Colonic mucosa (tissue), 4 donors: ENCODE measurements at places on chromosomes 7 and 10.

- DNase-seq, result no peak
These were observed 344.2 kb upstream of the MGMT start for GRCh38 chr10:129122846-129123245.

GRCh38 chr10:90571481-90572258 is 286.2 kb downstream of the HTR7 start:
- DNase-seq, result no peak

- DNase-seq, result no peak
These were observed 1.8 kb upstream of the WAPL start for GRCh38 chr10:86523348-86523747.

DNA sequence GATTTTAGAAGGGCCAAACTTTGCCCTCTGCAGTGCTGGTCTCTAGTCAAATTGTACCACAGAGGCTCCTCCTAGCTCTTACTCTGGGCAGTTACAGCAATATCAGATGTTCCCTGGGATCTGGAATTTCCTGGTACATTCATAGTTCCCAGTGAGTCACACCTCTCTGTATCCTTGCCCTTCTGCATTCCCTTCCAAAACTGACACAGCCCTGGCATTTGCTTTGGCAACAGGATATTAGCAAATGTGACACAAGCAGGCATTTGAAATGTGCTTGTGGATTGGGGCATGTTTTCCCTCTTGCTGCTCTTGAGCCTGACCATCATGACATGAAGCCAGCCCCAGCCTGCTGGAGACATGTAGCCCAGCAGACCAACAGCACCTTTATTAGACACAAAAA is 284.7 kb upstream of the AKR1E2 start:
- DNase-seq, result peak; percentile 53

- DNase-seq, result no peak
These were observed 39.2 kb downstream of the CREM start for GRCh38 chr10:35165811-35166210.

GRCh38 chr7:79531905-79532664 is 78.6 kb upstream of the MAGI2 start:
- DNase-seq, result no peak

DNA sequence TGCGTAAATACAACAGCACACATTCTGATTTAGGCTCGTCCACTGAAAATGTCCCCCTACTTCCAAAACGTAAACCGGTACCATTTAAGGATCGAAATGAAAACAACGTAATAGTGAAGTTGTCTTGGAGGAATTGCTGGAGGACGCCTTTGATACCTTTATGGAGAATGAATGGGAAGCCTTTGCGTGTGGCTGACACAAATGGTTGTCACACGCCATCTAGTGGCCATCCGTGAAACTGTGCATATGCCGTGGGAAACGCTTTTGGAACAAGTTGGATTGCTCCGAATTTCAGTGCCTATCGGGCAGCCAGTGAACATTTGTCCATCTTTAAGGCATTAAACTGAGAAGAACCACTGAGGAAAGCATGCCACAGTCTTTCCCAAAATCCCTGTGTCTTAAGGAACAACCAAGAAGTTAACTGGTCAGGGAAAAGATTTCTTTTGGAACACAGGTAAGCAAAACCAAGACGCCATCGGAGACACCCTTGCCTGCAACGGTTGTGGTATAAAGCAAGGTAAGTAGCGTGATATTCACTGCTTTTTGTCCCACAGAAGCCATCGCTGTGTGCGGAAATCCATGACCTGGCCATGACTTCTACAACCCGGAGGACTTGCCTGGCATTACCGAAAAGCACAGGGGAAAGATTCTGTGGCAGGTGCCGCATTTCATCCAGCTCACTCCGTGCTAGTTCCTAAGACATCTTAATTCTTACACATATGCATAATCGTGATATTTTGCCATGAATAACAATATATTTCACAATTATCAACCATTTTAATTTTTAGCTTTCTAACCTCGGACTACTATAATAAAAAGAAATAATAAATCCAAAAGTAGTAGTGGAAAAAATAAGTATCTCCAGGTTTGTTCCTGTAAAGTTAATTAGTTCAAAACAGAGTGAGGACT is 100.6 kb downstream of the FAM204A start:
- DNase-seq, result peak; percentile 82

DNA sequence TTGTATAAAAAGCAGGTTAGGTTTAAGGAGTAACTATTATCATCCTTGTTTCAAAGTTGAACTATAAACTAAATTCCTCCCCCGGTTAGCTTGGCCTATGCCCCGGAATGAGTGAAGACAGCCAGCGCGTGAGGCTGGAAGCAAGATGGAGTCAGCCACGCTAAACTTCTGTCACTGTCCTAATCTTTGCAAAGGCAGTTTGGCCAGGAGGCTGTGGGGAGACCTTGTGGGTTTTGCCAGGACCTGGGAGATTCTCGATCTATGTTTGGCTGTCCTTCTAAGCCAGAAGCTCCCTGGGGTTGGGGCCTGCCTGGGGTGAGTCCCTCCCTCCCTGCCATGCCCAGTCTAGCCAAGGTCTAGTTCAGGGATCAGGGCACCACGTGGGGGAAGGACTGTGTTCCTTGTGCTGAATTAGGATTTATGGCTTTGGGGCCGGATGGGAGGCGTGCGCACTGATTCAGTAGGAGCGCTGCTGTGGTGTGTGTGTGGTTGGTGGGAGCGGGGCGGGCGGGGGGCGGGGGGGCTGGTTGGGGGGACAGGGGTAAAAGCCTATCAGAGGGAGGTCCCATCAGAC is 871 bp upstream of the GTF2IRD1 start:
- peak; percentile 81 for DNase-seq

DNA sequence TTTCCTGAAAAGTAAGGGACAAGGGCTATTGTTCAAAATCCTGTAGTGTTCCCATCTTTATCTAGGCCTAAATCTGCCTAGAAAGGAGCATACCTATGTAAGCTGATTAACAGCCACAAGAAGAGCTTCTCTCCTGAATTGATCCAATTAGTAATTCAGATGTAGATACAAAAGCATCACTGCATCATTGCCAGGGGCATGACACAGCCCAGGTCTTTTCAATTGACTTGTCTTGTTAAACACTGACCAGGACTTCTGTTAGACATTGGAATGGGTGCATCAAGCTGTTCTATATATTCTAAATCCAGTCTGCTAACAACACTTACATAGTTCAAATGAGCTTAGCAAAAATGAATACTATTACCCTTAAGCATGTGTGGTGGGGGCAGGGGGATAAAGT is 589.2 kb downstream of the INHBA start:
- no peak for DNase-seq

DNA sequence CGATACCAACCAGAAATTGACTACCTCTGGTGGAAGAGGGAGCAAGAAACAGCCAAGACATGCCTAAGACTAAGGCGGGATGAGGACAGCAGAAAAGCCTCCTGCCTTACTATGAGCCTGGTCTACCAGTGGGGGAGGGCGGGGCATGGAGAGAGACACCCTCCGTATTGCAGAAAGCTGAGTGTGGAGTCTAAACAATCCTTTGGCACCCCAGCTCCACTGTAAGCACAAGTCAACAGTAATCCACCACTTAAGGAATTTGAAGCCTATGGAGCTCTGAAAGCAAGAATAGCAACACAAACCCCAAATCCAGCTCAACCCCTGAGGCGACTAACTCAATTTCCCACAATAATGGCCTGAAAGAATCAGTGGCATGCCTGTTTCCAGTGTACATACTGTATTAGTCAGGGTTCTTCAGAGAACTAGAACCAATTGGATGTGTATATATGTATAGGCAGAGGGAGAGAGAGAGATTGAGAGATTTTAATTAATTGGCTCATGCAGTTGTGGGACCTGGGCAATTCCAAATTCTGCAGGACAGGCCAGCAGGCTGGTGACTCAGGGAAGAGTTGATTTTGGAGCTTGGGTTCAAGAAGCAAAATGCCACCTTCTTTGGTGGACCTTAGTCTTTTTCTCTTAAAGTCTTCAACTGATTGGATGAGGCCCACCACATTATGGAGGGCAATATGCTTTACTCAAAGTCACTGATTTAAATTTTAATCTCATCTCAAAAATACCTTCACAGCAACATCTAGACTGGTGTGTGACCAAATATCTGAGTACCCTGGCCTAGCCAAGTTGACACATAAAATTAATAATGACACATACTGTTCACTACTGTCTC is 13.5 kb downstream of the PPIF start:
- DNase-seq, result peak; percentile 17

GRCh38 chr7:114214466-114214865 is 200.1 kb upstream of the FOXP2 start:
- no peak for DNase-seq

DNA sequence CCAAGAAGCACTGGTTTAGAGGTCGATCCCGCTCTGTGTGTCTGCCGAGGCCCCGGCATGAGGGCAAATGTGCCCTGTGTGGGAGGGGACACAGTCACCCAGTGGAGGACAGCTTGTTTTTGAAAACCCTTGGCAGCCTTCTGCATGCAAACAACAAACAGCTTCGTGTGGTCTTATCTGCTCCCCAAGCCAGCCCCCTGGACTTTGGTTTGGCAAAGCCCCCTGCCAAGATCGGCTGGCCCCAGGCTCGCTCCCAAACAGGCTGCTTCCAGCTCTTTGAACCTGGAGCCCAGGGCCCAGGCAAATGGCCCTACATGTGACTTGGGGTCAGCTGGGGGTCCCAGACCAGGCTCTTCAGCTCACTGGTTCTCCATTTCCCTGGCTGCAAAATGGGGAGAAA is 2.9 kb downstream of the ELN start:
- DNase-seq, result no peak

DNA sequence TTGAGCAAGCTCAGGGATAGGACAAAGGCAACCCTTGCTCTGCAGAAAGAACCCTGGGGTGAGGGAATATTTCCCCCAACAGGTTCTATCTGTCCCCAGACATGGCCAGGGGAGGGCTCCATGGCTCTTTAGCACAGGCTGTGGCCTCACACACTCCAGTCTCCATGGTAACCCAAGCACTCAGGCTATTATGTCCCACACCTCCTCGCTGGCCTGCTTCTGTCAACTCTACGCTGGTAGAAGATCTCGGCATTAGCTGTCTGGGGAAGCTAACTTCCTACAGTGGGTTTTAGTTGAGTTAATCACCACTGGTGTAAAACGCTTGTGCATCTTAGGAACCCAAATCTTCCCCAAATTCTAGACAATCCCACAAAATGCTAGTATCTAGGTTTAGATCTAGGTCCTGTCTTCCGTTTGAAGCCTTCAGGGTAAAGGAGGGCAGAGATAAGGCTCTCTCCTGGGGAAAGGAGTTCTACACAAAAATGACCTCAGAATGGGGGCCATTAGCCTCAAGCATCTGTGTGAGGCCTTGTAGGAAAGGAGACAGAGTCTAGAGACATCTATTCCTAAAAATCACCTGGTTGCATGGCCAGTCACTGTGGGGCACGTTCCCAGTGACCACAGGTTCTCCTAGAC is 36.7 kb upstream of the SLIT1 start:
- no peak for DNase-seq

DNA sequence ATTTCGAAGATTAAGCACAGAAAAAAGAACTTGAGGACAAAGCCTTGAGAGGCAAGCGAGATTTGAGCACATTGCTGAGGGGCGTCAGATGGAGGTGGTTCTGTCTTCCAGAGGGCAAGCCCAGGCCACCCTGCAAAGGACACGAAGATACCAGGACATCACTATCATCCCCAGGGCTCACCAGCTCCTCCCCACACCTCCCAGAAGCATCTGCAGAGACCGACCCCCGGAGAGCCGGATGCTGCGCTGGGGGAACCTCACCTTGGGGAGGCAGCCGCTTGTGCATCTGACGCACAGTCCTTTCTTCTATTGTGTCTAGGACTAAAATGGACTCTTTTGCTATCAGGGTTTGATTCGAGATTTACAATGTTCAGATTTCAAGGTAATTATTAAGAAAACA is 259.7 kb downstream of the DNAJB6 start:
- DNase-seq, result no peak

DNA sequence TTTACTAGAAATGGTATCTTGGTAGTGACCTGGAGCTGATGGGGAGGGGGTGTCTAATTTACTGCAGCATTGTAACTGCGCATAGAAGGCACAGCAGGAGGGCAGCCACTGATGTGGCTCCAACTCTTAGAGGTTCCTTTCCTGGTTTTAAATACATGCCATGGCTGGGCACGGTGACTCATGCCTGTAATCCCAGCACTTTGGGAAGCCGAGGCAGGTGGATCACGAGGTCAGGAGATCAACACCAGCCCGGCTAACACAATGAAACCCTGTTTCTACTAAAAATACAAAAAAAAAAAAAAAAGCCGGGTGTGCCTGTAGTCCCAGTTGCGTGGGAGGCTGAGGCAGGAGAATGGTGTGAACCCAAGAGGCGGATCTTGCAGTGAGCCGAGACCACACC is 19.2 kb upstream of the SEC61G start:
- DNase-seq, result no peak

DNA sequence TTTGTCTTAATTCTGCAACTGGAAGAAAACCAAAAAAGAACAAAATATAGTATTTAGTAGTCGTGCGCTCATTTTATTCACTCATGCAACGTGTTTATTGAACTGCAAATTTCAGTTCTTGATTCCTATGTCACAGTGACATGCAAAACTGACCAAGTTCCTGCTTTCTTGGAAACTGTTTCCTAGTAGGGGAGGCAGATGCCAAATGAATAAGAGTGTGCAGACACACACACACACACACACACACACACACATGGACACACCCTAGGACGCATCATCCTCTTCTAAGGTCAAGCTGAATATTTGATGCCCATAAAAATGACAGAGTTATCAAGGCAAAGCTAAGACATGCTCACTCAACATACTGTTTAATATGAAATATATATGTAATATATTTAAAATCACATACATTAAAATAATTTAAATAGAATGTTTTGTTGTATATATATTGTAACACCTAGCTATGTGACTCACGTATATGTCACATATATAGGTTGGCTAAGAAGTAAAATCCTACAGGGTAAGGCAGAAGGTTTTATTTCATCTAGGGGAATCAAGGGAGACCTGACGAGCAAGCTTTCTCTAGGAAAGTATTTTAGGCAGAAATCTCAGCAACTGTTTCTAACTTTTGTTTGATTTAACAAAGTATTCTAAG is 79.6 kb downstream of the SVIL start:
- DNase-seq, result no peak

GRCh38 chr10:11655836-11656235 is 44.4 kb upstream of the USP6NL start:
- no peak for DNase-seq

- no peak for DNase-seq
These were observed 159.4 kb downstream of the FRMD4A start for GRCh38 chr10:14171336-14171735.
